ENCODE measurements at places on chromosomes 4 and X.
A peak's percentile ranks its signal among the peaks of the same experiment; 100 is the strongest.

DNA sequence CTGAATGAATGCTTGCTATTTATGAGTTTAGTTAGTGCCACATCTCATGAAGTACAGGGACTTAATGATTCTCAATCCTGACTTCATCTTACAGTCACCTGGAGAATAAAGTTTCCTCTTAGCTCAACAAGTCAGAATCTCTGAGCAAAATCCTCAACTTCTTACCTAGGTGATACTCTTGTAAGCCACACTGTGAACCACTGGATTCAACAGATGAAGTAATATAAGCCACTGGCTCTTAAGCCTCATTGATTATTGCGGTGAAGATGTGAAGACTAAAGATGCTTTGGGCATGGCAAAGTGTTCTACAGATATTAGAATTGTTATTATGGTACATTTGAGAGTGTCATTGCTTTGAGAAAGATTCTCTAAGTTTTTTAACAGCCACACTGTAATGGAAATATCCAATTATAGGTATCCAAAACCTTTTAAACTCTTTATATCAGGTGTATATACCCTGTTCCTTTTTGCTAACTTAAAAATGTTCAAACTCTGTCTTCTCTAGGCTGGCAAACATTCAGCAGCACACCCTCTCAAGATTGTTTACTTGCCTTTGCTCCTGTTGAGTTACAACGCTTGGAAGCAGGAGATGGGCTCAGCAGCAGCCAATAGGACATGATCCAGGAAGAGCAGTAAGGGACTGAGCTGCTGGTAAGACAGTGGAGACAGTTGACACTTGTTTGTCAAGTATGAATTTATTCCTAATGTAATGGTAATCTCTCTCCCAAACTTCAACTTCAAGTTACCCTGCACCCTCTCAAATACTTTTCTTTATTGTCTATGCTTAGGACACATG, 43.4 kb downstream of the TET2 start:
- DNase-seq: no peak

DNA sequence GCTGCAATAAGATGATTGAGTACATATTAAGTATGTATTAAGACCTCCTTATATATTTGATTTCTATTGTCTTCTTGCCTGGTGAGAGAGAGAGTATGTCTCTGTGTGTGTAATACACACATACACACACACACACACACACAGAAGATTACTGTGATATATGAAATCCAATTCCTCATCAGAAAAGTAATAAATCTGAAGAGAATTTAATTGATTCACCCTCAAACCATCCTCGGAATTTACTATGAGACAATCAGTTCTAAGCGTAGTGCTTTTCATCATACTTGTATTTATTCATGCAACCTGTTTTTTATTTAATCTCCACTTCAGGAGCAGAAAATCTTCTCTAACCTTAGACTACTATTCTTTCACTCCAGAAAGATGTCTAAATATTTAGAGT, 62.3 kb upstream of the TLL1 start:
- DNase-seq: no peak

DNA sequence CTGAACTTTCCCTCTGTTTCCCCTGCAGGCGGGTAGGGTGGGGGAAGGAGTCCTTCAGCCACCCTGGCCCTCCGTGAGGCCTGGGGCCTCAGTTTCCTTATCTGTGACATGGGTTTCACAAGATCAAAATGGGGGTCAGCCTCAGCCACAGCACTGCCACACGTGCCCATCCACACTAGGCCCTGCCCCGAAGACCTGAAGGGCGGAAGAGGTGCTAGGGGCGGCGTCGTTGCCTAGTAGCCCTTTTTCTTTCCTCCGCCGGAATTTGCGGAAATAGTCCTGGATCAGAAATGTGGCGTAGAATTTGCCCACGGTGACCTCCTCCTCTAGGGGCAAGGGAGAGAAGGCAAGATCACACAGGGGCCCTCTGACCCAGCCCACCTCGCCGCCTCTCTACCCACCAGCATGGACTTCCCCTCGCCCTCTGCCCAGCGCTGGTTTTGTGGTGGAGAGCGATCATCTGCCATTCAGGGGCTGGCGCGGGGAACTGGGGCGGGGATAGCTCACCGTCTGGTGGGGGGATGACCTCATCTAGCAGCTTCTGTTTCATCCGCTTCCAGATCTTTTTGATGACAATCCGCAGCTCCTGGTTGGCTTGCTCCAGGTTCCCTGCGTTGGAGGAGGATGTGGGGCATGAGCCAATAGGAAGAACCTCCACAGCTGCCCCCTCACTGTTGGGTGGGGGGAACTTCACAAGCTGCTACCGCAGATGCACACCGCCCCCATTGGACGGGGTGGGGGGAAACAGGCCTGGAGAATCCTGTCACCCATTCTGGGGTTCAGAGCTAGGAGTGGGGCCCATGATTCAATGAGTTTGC, 9.7 kb upstream of the SYP start:
- no peak for DNase-seq

GRCh38 chr4:1872870-1873269, 1.7 kb downstream of the NSD2 start:
- peak; percentile 59 for DNase-seq

- no peak for DNase-seq
Observed at GRCh38 chr4:173280998-173281397, 53.2 kb downstream of the HMGB2 start.

DNA sequence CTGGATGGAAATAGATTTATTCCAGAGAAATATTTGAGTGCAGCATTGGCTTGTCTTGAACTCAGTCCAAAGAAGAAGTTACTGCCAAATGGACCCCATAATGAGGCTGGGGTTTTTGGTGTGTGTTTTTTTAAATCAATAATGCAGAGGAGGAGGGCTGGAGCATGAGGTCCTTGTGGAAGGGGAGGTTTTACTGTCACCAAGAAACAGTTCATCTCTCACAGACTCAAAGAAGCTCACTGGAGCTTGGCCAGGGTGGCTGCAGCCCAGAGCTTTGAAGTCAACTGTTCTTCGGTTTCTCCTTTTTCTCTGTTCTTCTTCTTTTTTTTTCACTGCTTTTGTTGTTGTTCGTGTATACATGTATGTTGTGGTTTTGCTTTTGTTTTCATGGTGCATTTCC, 377.7 kb downstream of the FBXW7 start:
- no peak for DNase-seq

DNA sequence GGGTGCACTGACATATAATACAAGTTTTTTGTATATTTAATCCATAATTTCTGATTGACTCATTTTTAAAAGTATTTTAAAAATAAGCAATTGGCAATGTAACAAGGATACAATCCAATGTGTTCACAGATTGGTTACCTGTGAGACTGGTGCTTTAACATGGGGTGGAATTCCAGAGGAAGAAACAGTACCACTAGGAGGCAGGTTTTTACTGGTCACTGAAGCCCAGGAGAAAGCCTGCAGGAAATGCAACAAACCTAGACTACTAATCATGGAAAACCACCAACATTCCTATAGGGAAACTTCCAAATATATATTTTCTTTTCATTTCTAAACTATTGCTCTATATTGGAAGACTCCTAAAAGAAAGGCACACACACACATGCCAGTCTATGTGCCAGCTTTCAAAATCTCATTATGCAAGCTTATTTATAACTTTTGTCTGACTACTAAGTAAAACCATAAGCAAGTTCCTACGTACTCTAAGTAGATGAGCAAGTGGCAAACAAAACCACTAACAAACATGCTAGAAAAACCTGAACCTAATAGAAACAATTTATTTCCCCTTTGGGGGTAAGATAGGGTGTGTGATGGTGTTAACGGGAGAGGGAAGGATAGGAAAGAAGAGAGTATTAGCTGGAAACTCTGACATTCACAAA, 19.2 kb downstream of the G3BP2 start:
- DNase-seq: no peak

- no peak for DNase-seq
Observed at GRCh38 chr4:16450724-16451123, 224.5 kb upstream of the TAPT1 start.

- no peak for DNase-seq
Observed at GRCh38 chr4:11368701-11369115, 60.0 kb downstream of the HS3ST1 start.

- DNase-seq: no peak
Observed at GRCh38 chr4:44817930-44818329, 91.6 kb upstream of the GNPDA2 start.

- no peak for DNase-seq
Observed at GRCh38 chr4:151677193-151677592, 83.6 kb downstream of the GATB start.

DNA sequence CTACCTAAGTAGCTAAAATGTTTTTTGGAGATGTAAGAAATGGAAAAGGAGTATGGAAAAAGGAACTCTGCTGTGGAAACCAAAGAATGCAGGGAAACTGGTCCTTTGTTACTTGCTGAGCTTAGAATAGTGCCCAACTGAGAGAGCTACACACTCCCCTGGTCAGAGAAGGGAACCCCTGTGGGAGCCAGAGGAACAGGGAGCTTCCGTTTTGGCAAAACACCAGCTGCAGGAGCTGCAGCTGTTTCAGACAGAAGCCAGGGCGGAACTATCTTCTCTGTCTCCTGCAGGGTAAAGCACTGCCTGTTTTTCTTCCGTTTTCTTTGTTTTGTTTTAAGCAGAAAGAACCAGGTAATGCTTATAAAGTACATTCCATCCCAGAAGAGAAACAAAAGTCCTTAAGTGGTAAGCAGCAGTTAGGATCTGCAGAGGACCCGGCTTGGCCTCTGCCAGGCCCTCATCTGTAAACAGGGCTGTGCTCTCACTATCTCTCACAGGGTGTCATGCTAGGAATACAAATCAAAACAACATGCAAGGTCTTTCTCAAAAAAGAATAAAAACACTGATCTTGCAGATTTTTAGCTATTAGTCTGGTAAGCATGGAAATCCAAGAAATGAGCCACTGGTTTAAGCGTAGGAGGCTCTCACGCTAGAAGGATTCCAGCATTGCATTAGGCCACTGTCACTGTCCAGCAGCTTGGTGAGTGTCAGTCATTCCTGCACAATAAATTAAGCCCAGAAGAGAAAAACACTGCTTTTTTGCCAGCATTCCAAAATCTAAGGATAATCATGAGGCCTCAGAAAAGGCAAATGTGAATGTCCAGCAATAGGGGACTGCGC, 76.1 kb downstream of the CHST7 start:
- DNase-seq: no peak

DNA sequence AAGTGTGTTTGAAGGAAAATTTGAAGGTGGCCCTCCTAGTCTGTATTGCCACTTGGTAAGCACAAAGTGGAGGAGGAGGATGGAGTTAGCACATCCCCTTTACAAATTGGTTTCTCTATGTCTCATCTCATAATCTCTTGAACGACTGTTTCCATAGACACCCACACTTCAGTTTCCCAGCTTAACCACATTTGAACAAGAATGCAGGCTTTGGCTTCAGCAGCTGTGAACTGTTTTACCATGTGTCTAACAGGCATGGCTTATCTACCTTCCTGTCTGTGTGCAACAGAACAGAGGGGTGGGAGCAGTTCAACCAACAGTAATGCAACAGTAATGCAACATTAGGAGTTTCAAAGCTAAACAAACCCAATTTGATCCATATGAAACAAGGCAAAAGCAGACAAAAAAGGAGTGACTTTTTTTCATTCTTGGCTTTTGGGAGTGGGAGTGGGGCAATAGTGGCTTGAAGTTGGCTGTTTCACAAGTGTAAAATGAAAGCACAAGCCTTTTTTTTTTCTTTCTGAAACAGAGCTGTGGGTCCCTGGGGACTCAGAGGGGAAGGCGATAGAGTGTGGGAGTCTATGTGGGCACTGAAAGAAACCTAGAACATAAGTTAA, 108.0 kb downstream of the ITM2A start:
- DNase-seq: peak; percentile 20

DNA sequence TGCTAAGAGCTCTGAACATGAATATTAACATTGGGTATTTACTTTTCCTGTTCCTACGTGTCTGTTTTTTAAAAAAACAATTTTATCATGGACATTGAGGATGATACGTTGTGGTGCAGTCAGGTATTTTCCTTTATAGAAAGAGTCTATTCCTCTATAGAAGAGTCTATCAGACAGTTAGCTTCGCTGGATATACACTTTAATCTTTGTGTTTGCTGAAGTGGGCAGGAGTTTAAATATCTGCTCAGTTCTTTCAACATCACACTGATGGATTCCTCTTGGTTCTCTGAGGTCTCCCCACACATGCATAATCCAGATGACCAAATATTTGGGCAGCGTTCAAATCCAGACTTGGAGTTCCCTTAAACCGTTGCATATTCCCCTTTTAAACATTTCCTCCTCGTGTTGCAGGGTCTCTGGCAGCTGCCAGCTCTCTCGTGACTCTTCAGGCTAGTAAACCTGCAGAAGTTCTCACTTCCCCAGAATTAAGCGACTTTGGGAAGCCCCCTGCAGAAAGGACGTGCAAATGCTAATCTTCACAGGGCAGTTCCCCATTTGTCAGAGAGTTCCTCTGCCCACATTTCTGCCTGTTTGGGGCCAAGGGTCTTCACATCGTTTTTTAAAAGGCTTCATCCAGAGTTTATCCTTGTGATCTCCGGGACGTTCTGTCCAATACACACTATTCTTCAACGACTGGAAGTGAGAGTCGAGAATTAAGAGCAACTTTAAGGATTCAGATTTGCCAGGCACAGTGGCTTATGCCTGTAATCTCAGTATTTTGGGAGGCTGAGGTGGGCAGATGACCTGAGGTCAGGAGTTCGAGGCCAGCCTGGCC, 20.5 kb upstream of the DHRSX start:
- peak; percentile 68 for DNase-seq

DNA sequence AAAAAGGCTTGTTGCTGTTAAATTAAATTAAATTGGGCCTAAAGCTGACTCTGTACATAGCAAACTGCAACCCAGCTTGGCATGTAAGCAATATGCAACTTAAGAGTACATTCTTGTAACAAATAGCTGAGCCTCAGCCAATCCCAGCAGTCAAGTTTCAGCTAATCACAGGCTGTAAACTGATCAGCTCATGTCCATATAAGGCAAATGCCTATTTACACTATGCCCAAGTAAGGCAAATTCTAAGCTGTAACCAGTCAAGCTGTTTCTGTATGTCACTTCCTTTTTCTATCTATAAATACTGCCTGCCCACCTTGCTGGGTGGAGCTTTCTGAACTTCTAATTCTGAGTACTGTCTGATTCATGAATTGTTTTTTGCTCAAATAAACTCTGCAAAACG, 429.1 kb upstream of the FTHL17 start:
- no peak for DNase-seq

GRCh38 chr4:149135062-149135461, 680.6 kb downstream of the IQCM start:
- no peak for DNase-seq

DNA sequence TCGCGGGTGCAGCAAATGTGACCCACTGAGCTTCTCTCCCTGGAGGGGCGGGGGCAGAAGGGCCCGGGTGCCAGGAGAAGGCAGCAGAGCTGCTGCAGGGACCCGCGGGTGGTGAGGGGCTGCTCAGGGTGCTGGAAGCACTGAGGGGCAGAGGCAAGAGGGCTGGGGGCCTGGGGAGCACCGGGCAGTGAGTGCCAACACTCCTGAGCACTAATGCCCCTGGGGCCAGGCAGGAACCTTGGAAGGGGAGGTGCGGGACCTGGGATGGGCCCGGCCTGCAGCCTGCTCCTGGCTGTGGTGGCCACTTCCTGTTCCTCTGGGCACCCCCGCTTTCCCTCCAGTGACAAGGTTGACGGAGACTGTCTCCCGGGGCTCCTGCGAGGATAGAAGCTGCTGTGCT, 66.5 kb upstream of the ADRA2C start:
- no peak for DNase-seq

- no peak for DNase-seq
Observed at GRCh38 chr4:189615217-189615663, 325.4 kb upstream of the FRG1 start.
